Stimulated activated CD8-positive, alpha-beta memory T cell treated with anti-CD3 and anti-CD28 coated beads, Interleukin-4, amount 100 ng/mL, for 4 hours (primary cell): ENCODE measurements at places on chromosomes 2 and 18.

DNA sequence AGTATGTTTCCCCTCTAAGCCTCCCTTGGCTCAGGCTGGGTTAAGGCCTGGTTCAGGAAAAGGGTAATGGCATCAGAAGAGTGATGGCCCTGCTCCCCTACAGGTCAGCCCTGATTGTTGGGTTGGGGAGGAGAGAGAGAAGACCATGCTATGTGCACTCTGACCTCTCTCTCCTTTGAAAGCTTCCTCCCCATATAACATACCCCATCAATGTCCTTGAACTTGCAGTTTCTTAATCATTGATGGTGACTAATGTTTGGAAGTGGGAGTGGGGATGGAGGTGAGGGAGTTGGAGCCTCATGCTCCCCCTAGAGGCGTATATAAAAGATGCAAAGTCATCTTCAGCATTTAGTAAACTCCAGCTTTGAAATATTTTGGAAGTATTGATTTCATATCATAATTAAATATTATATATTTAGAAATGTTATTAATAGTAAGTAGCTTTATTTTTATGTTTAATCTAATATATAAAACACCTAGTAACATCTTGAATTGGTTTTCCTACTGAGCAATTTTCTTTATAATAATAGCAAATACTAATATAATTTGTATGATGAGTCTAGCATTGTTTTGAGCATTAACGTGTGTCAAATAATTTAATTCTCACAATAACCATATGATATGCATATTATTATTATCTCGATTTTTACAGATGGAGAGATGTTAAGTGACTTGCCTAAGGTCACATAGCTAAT is 8.8 kb downstream of the PLCL1 start:
- no peak for DNase-seq

DNA sequence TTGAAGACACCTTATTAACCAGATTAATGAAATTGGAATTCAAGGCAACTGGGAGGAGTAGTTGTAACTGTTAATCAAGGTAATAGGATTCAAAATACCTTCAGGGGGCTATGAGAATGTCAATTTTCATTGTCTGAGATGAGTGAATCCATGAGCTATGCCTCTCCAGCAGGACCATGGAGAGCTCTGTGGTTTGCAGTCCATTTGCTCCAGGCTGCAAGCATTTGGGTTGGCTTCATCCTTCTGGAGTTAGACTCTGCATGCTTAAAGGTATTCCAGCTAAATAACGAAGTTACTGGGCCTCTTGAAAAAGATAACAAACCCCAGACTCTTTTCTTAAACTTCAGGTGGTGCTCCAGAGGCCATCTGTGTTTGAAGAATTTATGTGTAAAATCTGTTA is 207.1 kb upstream of the SLC8A1 start:
- DNase-seq, result no peak

- peak; percentile 47 for DNase-seq
Measured at GRCh38 chr2:30239308-30239985, 8.1 kb downstream of the LBH start.

DNA sequence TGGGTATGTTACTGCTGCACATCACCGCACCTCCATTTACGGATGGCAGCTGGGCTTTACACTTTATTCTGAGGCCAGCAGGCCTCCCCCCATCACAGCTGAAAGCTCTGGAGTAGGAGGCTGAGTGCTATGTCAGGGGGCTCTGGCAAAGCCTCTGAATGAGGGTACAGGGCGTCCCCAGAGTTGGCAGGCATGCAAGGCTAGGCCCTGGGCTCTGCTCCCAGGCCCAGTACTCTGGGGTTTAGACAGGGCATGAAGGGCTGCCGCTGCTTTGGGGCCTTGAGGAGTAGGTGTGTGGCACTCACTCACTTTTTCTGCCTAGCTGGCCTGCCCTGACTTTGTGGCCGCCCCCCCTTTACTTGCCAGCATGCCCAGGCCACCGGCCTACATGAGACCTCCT is 90.8 kb downstream of the WDSUB1 start:
- no peak for DNase-seq

DNA sequence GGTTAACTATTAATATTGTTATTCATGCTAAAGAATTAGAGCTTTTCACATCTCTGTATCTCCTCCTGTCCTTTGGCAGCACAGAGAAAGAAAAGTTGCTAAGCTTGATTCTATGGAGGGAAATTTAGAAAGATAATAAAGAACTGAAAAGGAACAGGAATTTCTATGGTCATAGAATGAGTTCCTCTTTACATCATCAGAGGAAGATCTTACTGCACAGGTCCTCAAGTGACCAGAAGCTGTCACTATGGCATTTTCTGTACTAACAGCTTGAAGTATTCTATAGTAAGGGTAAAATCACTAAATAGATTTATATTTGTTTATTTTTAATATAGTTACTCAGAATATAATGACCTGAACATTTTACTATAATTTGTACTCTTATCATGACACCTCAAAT is 6.0 kb upstream of the PRKD3 start:
- no peak for DNase-seq

DNA sequence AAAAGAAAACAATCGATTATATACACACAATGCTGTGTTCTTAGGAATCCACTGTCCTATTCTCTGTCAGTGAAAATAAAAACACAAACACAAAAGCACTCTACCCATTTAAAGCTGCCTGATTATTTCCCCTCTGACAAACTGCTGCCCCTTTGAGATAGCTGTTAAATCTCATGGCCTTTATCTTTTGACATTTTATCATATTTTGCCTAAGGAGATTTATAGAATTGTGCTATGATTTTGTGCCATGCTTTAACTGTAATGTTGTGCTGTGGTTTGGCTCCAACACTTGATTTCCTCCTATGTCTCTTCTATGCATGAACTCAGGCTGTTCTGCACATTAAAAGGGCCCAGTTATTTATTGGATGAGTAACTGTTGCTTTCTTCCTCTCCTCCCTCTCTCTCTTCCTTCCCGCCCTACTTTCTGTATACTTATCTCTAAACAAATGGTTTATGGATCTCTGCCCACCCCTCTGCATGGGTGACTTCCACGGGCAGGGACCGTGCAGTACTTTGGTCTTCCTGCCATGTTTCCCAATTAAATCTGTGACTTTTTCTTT is 1096.6 kb downstream of the TSN start:
- DNase-seq, result no peak

DNA sequence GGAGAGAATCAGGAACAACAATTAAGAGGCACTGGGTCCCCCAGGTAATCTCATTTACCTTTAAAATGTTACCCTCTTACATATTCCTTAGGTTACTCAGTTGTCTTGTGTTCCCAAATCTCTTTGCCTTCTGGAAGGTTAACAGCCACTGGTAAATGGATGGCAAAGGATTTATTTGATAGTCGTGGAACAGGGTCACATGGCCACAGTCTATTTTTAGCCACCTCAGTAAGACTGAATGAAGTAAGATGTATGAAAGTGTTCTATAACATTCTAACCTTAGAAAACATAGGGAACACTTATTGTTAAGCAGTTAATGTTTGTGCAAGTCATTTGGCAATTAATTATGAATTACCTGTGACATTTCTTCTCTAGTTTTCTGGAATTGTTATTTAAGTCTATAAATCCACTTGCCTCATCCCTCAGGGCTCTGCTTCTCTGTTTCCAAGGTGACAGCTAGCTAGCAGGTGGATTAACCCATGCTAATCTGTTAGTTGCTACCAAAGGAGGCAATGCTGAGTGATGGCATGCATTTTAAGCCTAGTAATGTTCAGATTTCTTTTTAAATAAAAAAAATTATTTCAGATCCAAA is 211.0 kb downstream of the PIK3C3 start:
- no peak for DNase-seq

DNA sequence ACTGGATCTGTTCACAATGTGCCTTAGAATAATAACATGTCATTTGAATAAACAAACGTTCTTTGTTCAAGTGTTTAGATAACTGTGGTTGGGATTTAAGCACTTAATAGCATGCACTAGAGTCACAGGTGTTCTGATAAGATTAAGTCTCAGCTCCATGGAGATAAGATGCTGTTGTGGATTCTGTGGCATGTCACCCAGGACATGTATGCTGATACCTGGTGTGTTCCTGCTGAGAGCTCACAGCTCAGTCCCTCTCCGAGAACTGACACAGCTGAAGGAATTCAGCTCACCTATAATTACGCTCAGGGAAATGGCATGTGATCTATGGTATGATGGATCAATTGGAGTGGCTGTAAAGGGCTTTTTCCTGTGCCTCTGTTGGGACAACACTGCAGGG is 75.4 kb upstream of the ST6GAL2 start:
- DNase-seq, result no peak

- no peak for DNase-seq
Measured at GRCh38 chr2:114218383-114218782, 224.1 kb upstream of the DPP10 start.

- no peak for DNase-seq
Measured at GRCh38 chr2:232512602-232513001, 7.6 kb upstream of the PRSS56 start.

- no peak for DNase-seq
Measured at GRCh38 chr2:241816431-241817121, 7.6 kb downstream of the NEU4 start.

DNA sequence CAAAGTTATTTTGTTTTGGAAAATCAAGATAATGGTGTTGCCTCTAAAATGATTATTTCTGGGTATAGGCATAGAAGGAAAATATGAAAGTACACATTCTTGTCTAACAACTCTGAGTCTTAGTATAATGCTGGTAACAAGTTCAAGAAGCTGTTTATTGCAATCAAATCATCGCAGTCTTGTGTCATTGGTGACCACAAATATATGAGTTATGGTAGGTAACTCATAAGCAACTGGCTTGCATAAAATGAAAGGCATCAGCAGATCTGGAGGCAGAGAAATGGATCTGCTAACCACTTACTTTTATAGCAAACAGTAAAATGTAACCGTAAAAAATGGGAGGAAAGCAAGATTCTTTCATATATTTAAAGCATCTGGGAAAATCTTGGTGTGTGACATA is 156.2 kb upstream of the TCF4 start:
- no peak for DNase-seq
